ENCODE measurements at places on chromosomes 2 and 18. TPM values are rescaled to one million over a fixed set of nuclear protein-coding genes. Genes with fewer than 3 reads are reported as not detected.

ANKRD53 gene
- not detected for total RNA-seq

BIN1 gene
- 105 TPM for total RNA-seq

WDCP gene
- 14.2 TPM for total RNA-seq

SULT1C4 gene
- not detected for total RNA-seq

EML6 gene
- 2.1 TPM for total RNA-seq

CFC1 gene
- total RNA-seq = not detected

PXDN gene
- 272 TPM for total RNA-seq

All from RPMI7951 (cell line).